ENCODE measurements at places on chromosomes 7 and 10. TPM values are rescaled to one million over a fixed set of nuclear protein-coding genes. Genes with fewer than 3 reads are reported as not detected.
A peak's percentile ranks its signal among the peaks of the same experiment; 100 is the strongest.

DNA sequence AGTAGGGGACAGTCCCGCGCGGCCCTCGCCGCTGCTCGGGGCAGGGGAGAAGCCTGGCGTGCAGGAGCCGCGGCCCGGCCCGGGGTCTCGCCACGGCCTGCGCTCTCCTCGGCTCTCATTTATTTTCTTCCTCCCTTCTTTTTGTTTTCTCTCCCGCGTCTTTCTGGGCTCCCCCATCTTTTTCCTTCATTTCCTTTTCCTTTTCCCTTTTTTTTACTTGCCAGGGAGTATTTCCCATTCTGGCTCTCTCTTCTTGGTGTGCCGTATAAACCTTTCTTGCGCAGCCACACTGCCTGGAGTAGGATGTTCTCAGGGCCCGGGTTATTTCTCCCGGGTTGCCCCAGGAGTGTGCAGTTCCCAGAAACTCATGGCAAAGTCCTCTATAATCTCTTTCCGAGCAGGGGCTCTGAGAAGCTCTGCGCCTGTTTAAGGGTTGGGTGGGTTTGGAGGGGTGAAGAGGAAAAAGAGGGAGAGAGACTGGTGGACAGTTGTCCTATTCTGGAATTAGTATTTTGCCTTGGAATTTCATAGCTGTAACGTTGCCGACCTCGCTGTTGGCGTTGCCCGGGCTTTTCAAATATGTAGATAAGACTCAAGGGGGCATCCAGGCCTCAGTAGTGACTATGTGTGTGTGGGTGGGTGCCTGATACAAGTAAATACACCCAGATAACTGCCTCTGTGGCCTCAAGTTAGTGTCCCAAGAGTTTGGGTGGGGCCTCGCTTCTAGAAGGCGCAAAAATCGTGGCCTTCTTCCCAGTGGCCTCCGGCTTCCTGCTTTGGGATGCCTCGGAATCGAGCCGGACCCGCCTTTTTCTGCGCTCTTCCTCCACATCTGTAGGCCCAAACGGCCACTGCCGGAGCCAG lies 4.3 kb upstream of the ZNF503 start:
- DNase-seq, result no peak

DNA sequence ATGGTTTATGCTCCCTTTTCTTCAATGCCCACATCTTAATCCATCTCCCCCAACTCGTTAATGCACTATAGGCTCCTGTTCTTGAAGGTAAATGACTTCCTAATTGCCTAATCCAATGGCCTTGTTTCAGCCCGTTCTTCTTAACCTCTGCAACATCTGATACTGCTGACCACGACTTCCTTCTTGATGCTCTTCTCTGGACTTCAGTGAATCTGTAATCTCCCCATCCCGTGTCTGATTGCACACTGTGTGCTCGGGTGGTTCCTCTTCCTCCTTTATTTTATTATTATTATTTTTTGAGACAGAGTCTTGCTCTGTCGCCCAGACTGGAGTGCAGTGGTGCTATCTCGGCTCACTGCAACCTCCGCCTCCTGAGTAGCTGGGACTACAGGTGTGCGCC lies 58.9 kb downstream of the HIPK2 start:
- no peak for DNase-seq

DNA sequence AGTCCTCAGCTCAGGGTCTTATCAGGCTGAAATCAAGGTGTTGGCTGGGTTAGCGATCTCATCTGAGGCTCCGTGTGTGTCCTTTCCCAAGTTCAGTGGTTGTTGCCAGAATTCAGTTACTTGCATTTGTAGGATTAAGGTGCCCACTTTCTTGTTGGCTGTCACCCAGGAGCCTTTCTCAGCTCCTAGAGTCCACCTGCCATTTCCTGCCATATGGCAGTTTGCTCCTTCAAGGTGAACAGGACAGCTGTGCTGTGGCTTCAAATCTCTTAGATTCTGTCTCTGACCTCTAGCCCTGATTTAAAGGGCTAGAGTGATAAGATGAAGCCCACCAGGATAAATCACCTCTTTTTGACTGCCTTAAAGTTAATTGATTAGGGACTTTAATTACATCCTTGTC lies 1.0 kb upstream of the HIF1AN start:
- no peak for DNase-seq

- peak; percentile 99 for DNase-seq
These were observed 19.1 kb downstream of the MXI1 start for GRCh38 chr10:110226543-110226925.

GRCh38 chr10:84603971-84604370 lies 275.6 kb downstream of the CCSER2 start:
- no peak for DNase-seq

HOXA9 gene
- not detected for total RNA-seq

NXPH1 gene
- not detected for total RNA-seq

CARD11 gene
- 0.42 TPM for total RNA-seq

LRRC18 gene
- total RNA-seq, result not detected

FANK1 gene
- total RNA-seq, result 0.50 TPM

FAM24B gene
- total RNA-seq, result 3.1 TPM

COPS6 gene
- 59.9 TPM for total RNA-seq

ADD3 gene
- 228 TPM for total RNA-seq
